ENCODE measurements at places on chromosomes 6 and 20. TPM values are rescaled to one million over a fixed set of nuclear protein-coding genes. Genes with fewer than 3 reads are reported as not detected.

GRCh38 chr20:5182615-5183254, 55.9 kb downstream of the CDS2 start:
- DNase-seq = no peak

DNA sequence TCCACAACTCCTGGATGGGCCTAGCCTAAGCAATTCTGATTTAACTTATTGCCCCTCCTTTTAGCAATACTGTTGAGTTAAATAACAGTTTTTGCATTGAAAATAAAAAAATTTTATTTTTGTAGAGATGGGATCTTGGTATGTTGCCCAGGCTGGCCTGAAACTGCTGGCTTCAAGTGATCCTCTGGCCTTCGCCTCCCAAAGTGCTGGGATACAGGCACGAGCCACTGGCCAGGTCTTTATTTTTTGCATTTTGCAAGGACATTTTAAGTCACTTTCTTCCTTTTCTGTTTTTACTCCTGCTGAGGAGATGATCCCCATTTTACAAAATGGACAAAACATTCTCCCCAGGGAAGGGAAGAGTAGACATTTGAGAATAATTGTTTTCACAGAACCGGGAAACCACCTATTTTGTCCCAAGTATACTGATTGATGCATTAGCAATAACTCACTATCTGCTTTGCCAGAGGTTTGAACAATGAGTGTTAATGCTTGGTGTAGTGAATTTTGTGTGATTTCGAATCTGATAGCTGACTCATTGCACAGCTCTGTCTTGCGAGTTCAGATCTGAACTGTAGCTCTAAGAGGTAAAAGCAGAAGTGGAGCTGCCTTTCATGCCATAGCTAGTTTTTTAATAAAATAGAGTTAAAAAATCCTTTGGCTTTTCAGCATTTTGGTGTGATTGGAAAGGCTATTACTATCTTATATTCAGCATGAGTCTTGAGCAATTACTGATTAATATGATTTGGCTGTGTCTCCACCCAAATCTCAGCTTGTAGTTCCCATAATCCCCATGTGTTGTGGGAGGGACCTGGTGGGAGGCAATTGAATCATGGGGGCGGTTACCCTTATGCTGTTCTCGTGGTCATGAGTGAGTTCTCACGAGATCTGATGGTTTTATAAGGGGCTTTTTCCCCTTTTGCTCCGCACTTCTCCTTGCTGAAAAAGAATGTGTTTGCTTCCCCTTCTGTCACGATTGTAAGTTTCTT, 20.9 kb downstream of the IGF2R start:
- no peak for DNase-seq

DNA sequence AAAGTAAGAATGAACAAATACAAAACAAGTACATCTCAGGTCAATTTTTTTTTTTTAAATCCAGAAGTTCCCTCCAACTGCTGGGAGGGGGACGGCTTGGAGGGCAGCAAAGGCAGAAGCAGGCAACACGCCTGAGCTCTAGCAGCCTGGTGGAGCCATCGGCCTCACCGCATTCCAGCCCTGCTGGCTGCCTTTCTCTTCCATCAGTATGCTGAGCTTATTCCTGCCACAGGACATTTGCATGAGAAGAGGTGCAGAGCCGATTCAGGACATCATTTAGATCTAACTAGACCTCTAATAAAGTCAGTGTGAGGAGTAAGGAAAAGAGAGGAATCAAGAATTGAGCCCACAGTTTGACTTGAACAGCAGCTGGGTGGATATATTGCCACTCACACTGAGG, 318.8 kb downstream of the ZFAND3 start:
- no peak for DNase-seq

GRCh38 chr6:116411284-116411623, 40.5 kb downstream of the DSE start:
- DNase-seq = no peak

DNA sequence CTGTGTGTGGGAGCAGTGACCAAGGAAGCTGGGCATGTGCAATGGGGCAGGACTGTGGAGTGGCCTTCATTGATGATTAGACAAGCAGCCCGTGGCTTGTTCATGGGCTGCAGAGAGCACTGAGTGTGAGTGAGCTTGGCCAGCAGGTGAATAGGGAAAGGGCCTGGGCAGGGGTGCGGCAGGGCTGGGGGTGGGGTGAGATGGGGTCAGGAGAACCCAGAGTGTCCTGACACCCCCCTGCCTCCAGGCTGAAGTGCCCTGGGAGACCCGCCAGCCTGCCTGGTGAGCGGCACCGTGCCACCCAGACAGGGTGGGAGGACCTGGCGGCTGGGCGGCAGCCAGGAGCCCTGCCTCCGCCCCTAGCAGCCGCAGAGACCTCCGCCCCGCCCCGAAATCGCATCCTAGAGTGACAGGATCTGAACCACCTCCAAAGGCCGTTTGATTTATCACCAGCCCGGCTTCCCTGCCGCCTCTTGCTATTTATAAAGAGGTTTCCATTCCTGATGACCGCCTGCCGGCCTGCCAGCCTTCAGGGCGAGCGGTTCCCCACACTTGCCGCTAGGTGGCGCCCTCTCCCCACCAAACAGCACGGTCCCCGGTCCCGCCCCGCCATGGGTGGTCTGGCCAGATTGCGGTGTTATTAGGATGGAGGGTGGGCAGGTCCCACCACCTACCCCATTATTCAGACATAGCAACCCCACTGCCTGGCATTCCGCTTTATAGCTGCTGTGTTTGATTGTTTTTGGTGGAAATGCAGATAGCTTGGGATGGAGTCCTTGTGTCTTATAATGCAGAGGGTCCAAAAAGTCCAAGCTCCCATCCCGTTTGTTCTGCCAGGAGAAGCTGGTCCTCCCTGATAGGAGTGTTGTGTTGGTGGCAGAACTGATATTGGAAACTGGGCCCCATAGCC, 3.5 kb downstream of the MYLK2 start:
- DNase-seq = peak; percentile 95

GRCh38 chr6:52438926-52439325, 18.8 kb downstream of the EFHC1 start:
- no peak for DNase-seq

GRCh38 chr6:142842418-142843261, 102.3 kb downstream of the HIVEP2 start:
- no peak for DNase-seq

DNA sequence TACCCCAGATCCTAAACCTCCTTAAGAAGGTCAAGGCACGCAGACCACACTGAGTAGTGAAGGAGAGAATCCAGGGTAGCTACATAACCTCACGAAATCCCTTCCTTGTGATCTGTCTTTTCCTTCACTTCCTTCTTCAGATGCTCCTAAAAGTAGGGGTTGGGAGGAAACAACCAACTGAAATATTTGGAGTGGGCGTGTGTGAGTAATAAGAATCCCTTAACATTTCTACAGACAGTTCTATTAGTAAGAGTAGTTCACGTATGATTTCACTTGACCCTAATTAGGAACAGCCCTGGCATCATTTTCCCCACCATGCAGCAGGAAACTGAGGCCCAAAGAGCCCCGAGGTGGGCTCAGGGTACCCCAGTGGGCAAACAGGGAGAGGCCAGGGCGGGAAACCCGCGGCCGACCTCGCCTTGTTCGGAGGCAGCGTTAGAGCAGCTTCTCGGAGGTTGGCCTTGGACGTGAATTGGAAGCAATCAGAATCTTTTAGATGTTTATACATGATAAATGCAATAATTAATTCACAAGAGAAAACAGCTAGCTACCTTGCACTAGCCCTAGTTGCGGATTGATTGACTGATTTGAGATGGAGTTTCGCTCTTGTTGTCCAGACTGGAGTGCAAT, 859 bp upstream of the RAE1 start:
- no peak for DNase-seq

- DNase-seq = no peak
These were observed 68.9 kb upstream of the PHACTR2 start for GRCh38 chr6:143608906-143609305.

GRCh38 chr6:7910654-7911344, at the start of gene TXNDC5:
Gene TXNDC5 (minus strand): TSS chr6:7910788. CDS start chr6:7910776, 12 bp downstream.
- DNase-seq = peak; percentile 75

DNA sequence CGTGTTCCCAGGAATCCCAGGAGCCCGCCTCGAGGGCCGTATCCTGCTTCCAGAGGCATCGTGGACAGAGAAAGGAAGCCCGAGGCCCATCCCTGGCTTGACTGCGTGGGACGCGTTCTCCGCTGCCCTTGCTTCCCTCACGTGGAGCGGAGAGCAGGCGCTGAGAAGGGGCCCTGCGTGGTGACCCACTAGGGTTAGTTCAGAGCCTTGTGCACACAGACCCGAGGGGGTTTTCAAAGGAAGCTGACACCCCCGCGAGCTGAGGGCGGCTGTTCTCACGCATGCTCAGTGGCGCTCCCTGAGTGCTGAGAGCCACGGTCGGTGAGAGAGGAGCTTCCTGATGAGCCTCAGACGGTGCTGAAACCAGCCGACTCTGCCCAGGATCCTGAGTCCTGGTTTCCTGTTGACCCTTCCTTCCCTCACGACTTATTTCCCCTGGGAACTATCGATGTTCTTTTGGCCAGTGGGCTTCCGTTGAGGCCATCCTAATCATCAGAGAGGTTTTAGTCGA, 28.9 kb upstream of the CCR6 start:
- DNase-seq = no peak

DNA sequence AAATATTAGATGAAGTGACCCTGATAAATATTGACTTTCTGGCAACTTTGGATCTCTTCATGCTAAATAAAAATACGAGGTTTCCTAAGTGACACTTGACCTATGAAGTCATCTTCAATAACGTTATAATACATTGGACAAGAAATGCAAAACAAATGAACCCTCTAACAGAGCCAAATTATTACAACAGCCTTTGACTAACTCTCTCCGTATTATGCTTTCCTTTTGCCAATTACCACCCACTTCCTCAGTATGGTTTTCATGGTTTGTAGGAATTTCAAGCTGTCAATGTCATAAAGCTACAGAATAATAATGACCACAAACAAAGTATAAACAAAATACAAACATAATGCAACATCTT, 210.5 kb downstream of the MOXD1 start:
- DNase-seq = no peak

DNA sequence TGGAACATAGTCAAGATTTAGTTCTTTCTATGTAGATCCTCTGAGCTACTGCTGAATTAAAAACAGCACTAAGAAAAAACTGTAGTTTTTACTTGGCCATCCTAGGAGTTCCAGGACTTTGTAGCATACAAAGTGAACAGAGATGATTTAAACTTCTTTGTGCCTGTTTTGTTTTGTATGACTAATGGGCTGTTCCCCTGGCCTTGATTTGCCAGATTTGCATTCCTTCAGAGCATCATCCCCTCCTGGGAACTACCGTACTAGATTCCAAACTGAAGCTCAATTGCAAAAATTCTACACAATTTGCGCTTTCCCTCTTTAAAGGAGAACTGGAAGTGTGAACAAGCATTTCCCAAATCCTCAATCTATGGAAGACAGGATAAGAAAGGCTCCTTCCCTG, 23.1 kb downstream of the ACOT13 start:
- DNase-seq = no peak

- DNase-seq = no peak
These were observed 11.0 kb downstream of the ALDH8A1 start for GRCh38 chr6:134938896-134939295.

The FLRT3 gene
- 98.6 TPM for total RNA-seq

The EIF2S2 gene
- 46.1 TPM for total RNA-seq

The MDFI gene
- total RNA-seq = 148 TPM

The MGME1 gene
- 26.7 TPM for total RNA-seq

The TMEM217 gene
- 2.0 TPM for total RNA-seq

The IRF4 gene
- total RNA-seq = 0.11 TPM

The MPC1 gene
- total RNA-seq = 12.7 TPM
